ENCODE measurements at places on chromosomes 3 and 15. TPM values are rescaled to one million over a fixed set of nuclear protein-coding genes. Genes with fewer than 3 reads are reported as not detected.

DNA sequence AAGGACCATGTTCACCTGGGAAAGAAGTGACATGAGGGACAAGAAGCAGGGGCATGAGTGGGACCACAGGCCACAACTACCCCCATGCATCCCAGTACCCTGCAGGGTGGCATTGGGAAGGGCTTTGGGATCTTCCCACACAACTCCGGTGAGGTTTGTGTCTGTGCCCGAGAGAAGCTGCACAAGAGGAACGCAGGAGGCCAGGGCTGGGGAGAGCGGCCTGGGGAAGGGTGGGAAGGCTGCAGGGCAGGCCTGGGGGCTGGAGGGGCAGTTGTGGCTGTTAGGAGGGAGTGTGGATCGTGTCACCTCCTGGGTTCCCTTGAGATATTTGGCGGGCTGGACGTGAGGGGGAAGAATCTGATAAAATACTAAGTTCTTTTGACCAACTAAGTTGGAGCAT is 25.3 kb upstream of the MFSD1 start:
- H3K36me3 ChIP-seq: no peaks in the 10 kb centered on the region
- no peaks in the 10 kb centered on the region for H3K27me3 ChIP-seq
- H3K4me3 ChIP-seq: no peak overlapping the region
- H3K4me1 ChIP-seq: peaks cover 8% of the 10 kb centered on the region

- H3K36me3 ChIP-seq: no peaks in the 10 kb centered on the region
- H3K27ac ChIP-seq: no peak overlapping the region
- no peak overlapping the region for H3K4me3 ChIP-seq
- H3K27me3 ChIP-seq: no peaks in the 10 kb centered on the region
- DNase-seq: no peak
Measured at GRCh38 chr15:40450047-40450446, 9.3 kb downstream of the BAHD1 start.

GRCh38 chr3:188137051-188137450 is 16.9 kb upstream of the LPP start:
- no peaks in the 10 kb centered on the region for H3K4me1 ChIP-seq
- no peak overlapping the region for H3K27ac ChIP-seq
- no peaks in the 10 kb centered on the region for H3K36me3 ChIP-seq
- no peaks in the 10 kb centered on the region for H3K27me3 ChIP-seq
- no peak for DNase-seq
- no peak overlapping the region for H3K4me3 ChIP-seq

DNA sequence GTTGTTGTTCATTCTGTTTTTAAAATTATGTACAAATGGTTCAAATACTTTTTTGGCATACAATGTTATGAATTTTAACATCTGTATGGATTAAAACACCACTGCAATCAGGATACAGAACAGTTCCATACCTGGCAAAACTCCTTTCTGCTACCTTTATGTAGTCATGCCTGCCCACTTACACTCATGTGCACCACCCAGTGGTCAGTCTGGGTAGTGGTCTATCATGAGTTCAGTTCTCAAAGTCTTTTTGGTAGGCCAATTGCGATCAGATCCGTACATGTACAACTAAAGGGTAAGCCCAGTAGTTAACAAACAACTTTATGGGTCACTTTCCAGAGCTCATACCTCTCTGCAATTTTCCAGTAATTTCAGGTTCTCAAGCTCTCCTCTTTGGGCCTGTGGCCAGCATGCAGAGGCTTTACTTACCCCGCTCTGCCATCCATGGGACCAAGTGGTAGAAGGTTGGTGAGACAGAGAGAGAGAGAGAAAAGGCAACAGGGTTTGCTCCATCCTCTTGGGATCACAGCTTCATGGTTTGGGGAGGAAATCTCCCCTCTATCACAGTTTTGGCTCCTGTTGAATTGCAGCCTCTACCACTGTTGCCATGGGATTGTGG is 63.9 kb upstream of the FAM98B start:
- no peaks in the 10 kb centered on the region for H3K4me1 ChIP-seq
- H3K27me3 ChIP-seq: no peaks in the 10 kb centered on the region
- DNase-seq: peak; percentile 55
- H3K36me3 ChIP-seq: no peaks in the 10 kb centered on the region
- no peak overlapping the region for H3K4me3 ChIP-seq

- no peak for DNase-seq
- H3K36me3 ChIP-seq: no peaks in the 10 kb centered on the region
- no peaks in the 10 kb centered on the region for H3K4me1 ChIP-seq
- no peak overlapping the region for H3K4me3 ChIP-seq
- H3K27ac ChIP-seq: no peak overlapping the region
Measured at GRCh38 chr15:42716125-42716524, 20.8 kb downstream of the CDAN1 start.

GRCh38 chr3:65793495-65794200 is 245.1 kb downstream of the MAGI1 start:
- no peak for DNase-seq
- no peaks in the 10 kb centered on the region for H3K4me1 ChIP-seq
- H3K36me3 ChIP-seq: no peaks in the 10 kb centered on the region
- H3K27me3 ChIP-seq: no peaks in the 10 kb centered on the region
- no peak overlapping the region for H3K27ac ChIP-seq

GRCh38 chr3:127056281-127056680 is 73.4 kb downstream of the PLXNA1 start:
- H3K27me3 ChIP-seq: no peaks in the 10 kb centered on the region
- DNase-seq: no peak
- H3K4me1 ChIP-seq: peaks cover 6% of the 10 kb centered on the region
- H3K36me3 ChIP-seq: no peaks in the 10 kb centered on the region

DNA sequence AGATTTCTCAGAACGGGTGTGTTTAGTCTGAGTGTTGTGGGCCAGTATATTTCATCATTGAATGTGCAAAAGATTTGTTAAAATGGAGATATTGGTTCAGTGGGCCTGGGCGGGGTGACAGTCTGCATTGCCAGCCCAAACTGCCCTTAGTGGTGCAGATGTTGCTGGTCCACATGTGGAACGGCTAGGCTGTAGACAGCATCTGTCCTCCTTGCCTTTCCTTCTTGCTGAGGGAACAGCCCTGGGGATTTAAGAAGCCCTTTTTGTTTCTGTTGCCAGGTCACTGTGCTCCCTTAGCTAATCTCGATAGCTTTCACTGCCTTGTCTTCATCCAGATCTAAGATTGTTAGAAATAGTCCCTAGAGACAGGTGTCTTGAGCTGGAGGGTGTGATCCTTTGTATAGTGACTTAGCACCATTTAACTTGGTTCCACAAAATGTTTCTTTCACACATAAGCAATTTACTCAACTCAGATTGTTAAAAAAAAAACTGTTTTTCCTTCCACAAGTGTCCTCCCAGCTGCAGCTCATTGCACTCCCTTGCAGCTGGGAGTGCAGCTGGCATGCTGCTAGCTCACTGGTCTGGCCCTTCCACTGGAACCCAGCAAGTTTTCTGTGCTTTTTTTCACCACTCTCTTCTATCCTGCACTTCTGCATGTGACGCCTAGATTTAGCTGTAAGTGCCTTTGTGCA is 37.5 kb downstream of the GAP43 start:
- no peak overlapping the region for H3K4me3 ChIP-seq
- H3K27ac ChIP-seq: no peak overlapping the region
- DNase-seq: no peak
- H3K27me3 ChIP-seq: no peaks in the 10 kb centered on the region
- no peaks in the 10 kb centered on the region for H3K4me1 ChIP-seq

GRCh38 chr3:40588406-40588805 is 63.6 kb downstream of the ZNF621 start:
- H3K4me1 ChIP-seq: no peaks in the 10 kb centered on the region
- no peak overlapping the region for H3K27ac ChIP-seq
- H3K27me3 ChIP-seq: no peaks in the 10 kb centered on the region
- no peak for DNase-seq
- H3K4me3 ChIP-seq: no peak overlapping the region
- H3K36me3 ChIP-seq: no peaks in the 10 kb centered on the region

GRCh38 chr15:55084216-55084615 is 112.5 kb downstream of the RSL24D1 start:
- H3K4me1 ChIP-seq: no peaks in the 10 kb centered on the region
- H3K36me3 ChIP-seq: no peaks in the 10 kb centered on the region
- H3K4me3 ChIP-seq: no peak overlapping the region
- no peak for DNase-seq

DNA sequence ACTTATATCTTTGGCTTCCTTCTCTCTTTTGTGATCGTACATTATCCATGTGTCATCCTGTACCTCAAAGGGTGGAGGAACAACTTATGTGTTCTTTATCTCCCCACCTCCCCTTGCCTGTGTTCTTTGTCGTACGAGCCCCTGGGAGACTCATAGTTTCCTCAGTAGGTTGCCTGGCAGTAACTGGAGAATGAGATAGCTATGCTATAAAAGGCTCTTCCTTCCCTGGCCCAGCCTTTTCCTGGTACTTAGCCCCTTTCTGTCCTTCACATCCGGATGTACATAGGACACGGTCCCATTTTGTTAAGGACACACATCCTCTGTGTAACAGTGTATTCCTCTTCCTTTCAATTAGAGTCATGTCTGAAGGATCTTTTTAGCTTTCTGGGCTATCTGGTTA is 32.1 kb downstream of the PLCL2 start:
- H3K4me1 ChIP-seq: no peaks in the 10 kb centered on the region
- H3K4me3 ChIP-seq: no peak overlapping the region
- H3K36me3 ChIP-seq: no peaks in the 10 kb centered on the region
- no peak overlapping the region for H3K27ac ChIP-seq

- H3K27me3 ChIP-seq: no peaks in the 10 kb centered on the region
- H3K36me3 ChIP-seq: no peaks in the 10 kb centered on the region
- no peak overlapping the region for H3K27ac ChIP-seq
- no peak overlapping the region for H3K4me3 ChIP-seq
Measured at GRCh38 chr15:62797171-62797570, 245.4 kb upstream of the TPM1 start.

GRCh38 chr3:5136211-5136918 is 14.3 kb downstream of the ARL8B start:
- no peaks in the 10 kb centered on the region for H3K36me3 ChIP-seq
- no peaks in the 10 kb centered on the region for H3K27me3 ChIP-seq
- DNase-seq: no peak
- peak overlapping the region; percentile 22 for H3K27ac ChIP-seq

DNA sequence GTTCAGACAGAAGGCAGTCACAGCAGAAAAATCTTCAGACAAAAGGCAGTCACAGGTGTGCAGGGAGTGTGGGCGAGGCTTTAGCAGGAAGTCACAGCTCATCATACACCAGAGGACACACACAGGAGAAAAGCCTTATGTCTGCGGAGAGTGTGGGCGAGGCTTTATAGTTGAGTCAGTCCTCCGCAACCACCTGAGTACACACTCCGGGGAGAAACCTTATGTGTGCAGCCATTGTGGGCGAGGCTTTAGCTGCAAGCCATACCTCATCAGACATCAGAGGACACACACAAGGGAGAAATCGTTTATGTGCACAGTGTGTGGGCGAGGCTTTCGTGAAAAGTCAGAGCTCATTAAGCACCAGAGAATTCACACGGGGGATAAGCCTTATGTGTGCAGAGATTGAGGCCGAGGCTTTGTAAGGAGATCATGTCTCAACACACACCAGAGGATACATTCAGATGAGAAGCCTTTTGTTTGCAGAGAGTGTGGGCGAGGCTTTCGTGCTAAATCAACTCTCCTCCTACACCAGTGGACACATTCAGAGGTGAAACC is 27.6 kb downstream of the ZNF589 start:
- no peaks in the 10 kb centered on the region for H3K36me3 ChIP-seq
- no peaks in the 10 kb centered on the region for H3K27me3 ChIP-seq
- peak overlapping the region; percentile 24 for H3K4me3 ChIP-seq
- DNase-seq: peak; percentile 63
- no peaks in the 10 kb centered on the region for H3K4me1 ChIP-seq

- no peak overlapping the region for H3K4me3 ChIP-seq
- no peaks in the 10 kb centered on the region for H3K27me3 ChIP-seq
- DNase-seq: no peak
- H3K27ac ChIP-seq: no peak overlapping the region
Measured at GRCh38 chr3:143081844-143082778, 37.5 kb upstream of the CHST2 start.

DNA sequence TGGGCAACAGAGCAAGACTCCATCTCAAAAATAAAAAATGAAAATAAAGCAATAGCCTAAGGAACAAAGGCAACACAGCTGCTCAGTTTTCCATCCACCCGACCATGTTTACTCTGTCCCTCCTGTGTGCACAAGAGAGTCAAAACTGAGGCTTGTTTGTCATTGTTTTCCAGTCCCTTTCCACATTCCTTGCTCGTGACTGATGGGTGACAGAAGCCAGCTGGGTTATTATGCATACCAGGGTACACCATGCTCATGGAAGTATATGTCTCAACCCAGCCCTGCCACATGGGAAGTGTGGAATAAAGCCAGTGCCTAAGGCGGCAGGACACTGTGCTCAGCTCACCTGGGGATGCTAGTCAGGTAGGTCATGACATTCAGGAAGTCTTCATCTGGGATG is 49.5 kb downstream of the MCF2L2 start:
- H3K36me3 ChIP-seq: no peaks in the 10 kb centered on the region
- no peak for DNase-seq
- H3K4me3 ChIP-seq: no peak overlapping the region
- H3K4me1 ChIP-seq: no peaks in the 10 kb centered on the region

GOLGA8G gene
- total RNA-seq: not detected

UBAP1L gene
- total RNA-seq: 10.0 TPM

CCR1 gene
- total RNA-seq: 4.3 TPM

SAMD7 gene
- not detected for total RNA-seq

P2RY1 gene
- 10.9 TPM for total RNA-seq

PLA2G4E gene
- not detected for total RNA-seq

SPRED1 gene
- total RNA-seq: 28.1 TPM
